ENCODE measurements at places on chromosomes 12 and 14.

DNA sequence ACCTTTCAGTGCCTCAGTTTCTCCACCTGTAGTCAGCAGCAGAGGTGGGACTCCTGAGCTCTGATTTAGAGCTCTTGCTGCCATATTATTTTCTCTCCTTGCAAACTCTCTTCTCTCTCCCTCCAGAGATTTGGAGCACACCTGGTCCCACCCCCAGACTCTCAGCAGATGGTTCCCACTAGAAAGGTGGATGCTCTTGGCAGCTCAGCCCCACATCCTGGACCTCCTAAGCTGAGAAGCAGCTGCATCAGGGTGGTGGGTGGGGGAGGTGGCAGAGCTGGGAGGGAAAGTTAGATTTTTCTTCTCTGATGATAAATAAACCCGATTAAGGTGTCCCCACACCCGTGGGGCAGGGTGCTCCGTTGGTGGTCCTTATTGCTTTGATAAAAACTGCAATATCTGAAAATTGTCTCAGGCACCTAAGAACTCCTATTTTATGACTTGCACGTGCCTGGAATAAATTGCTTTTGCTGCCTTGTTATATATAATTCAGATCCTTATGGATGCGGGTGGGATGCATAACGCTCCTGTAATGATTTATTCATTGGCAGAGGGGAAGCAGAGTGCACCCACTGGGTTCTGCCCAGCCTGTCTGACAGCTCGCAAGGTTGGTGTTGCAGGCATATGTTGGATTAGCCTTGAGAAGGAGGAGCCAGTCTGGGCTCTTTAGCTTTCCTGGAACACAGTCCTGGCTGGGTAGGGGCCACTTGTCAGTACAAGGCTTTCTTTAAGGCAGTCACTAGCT lies 214.2 kb downstream of the SUDS3 start:
- no peak for DNase-seq

GRCh38 chr12:56107242-56107641 lies 2.9 kb downstream of the PA2G4 start:
- no peak for DNase-seq

DNA sequence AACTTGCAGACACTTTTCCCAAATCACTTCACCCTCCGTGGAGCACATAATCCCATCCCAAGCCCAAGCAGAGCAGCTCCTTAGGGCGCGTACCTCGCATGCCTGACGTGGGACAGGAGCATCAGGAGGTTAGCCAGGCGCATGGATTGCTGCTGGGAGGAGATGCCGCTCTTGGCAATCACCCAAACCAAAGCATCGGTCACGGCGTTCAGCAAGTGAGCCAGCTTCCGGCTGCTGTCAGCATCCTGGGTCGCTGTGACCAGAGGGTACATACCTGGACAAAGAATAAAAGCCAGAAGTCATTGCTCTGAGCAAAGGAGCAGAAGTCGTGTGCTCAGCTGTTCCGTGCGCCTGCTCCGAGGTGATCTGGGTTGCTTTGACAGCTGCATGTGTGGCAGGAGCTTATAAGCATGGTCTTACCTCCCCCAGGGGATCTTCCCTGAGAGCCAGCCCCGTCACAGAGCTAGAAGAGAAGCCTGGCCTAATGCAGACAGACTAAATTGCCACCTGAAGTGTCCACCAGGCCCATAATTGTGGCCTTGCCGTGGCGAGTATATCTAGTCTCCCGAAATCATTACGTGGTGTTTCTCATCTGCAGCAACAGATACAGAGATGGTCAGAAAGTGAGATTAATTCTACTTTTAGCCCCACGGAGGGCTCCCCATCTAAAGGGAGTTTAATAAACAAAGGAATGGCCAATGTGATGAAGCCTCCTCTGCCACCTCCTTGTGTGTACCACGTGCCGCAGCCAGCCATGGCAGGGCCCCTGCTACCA lies 59.1 kb downstream of the ESR2 start:
- DNase-seq = no peak

DNA sequence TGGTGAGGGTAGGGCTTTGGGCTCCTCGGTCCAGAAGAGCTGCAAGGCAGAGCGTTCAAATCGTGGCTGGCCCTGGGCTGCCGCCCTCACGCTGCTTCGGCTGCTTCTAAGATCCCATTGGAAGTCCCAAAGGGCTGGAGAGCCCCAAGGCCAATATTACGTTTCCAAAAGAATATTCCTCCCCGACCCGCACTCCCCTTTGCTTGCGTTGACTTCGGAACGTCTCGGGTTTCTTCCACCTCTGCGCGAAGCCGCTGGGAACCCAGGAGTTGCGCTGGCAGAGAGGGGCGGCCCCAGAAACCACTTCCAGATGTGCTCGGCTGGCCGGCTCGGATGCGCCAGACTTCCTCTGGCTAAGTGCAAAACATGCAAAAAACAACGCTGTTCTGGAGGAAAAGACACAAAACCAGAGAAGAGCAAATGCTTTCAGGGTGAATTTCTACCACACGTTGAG lies at the start of gene GLT8D2:
Gene GLT8D2 (minus strand): TSS at position 285 of the 454 bp plus-strand sequence. CDS start 30,539 bp downstream, outside the sequence.
- DNase-seq = no peak

- DNase-seq = no peak
These were observed 19.9 kb upstream of the NEDD1 start for GRCh38 chr12:96886998-96887677.

GRCh38 chr12:102462386-102462785 lies 18.0 kb downstream of the IGF1 start:
- DNase-seq = no peak

- no peak for DNase-seq
These were observed 51.4 kb upstream of the TMX1 start for GRCh38 chr14:51188566-51189185.

- no peak for DNase-seq
These were observed 108.5 kb downstream of the ANO6 start for GRCh38 chr12:45324391-45324790.

GRCh38 chr12:18171571-18171970 lies 81.6 kb upstream of the RERGL start:
- DNase-seq = no peak

- DNase-seq = no peak
These were observed 31.2 kb downstream of the DACT1 start for GRCh38 chr14:58668848-58669480.

Data from CD4-positive, alpha-beta T cell treated with Interleukin-15 for 4 hours (primary cell).